ENCODE measurements at places on chromosomes 16 and 17.

DNA sequence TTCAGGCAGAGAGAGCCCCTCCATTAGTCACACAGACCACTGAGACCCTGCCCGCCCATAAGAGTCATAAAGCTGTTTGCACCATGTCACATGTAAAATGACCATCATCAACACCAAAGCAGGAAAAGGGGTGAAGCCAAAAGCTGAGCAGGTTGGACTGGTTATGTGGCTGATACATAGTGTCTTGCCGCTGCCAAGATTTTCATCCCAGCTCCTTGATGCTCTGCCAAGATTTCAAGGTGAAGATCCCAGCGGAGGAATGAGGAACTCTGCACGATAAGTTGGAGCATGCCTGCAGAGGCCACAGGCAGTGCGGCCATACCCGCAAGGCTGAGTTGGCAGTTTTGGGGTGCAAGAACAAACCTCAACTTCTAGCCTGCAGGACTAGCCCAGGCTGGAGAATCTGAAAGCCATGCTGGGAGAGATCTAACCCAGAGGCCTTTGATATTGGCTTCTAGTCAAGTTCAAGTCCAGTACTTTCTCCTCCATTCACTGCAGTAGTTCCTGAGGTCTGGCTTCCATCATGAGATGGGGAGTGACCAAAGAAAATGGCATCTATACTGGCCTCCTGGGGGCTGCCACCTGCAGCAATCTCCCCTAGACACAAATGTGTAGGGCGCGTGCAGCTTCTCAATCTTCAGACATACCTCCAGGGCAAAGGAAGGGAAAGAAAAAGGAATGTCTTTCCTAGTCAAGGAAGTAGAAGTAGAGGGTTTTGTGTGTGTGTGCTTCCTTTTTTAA, 79.7 kb upstream of the NOL11 start:
- DNase-seq, result no peak

DNA sequence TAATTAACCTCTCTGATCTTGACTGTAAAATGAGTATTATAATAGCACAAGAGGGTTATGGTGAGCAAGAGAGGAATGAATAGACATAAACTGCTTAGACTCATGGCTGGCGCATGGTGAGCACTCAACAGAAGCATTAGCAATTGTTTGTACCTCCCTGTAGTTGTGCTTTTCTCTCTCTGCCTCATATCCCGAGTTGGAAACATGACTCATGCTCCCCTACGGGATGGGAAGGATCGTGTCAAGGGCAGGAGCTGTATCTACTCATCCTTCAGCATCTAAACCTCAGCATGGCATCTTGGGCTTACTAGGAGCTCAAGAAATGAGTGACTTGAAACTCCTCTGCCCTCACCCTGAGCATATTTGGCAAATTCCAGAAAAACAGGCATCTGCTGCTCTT, 299.6 kb downstream of the MAP2K4 start:
- no peak for DNase-seq

- peak; percentile 90 for DNase-seq
Measured at GRCh38 chr17:10327640-10328039, 45.2 kb downstream of the MYH13 start.

- DNase-seq, result peak; percentile 91
Measured at GRCh38 chr16:79601931-79602627, 1.5 kb upstream of the MAF start.

DNA sequence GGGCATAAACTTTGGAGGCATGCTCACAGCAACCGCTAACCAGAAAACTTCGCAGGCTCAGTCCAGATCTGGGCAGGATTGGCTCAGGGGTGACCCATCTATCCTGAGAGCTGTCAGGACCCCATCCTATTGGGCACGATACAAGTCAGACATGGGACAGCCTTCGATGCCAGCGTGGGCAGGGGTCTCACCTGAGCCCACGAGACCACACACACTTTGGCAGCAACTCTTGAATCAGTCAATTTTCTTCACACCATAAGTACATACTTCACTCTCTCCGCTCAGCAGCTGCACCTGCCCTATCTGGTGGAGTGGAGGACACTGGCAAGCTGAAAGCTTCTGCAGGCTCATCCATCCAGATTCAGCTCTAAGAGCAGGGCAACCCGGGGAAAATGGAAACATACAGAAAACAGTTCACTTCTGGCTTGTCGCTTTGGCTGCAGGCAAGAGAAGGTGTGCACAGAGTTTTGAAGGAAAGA, 48.3 kb downstream of the ZFHX3 start:
- DNase-seq, result no peak

DNA sequence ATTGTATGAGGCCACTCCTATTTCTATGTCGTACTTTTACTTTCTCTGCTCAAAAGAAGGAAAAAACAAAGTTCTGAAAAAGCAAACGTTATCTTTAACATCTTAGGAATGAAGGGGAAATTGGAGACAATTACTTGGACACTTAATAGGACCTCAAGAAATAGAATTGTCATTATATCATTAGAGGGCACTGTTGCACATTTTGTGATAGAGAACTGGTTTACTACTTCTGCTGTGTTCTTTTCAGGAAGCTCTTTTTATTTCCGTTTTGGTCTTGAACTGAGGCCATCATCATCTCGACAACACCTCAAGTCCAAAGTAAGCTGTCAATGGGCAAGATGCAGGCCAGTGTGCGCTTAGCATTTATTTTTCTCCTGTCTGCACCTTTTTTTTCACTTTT, 14.6 kb downstream of the COG4 start:
- DNase-seq, result no peak

DNA sequence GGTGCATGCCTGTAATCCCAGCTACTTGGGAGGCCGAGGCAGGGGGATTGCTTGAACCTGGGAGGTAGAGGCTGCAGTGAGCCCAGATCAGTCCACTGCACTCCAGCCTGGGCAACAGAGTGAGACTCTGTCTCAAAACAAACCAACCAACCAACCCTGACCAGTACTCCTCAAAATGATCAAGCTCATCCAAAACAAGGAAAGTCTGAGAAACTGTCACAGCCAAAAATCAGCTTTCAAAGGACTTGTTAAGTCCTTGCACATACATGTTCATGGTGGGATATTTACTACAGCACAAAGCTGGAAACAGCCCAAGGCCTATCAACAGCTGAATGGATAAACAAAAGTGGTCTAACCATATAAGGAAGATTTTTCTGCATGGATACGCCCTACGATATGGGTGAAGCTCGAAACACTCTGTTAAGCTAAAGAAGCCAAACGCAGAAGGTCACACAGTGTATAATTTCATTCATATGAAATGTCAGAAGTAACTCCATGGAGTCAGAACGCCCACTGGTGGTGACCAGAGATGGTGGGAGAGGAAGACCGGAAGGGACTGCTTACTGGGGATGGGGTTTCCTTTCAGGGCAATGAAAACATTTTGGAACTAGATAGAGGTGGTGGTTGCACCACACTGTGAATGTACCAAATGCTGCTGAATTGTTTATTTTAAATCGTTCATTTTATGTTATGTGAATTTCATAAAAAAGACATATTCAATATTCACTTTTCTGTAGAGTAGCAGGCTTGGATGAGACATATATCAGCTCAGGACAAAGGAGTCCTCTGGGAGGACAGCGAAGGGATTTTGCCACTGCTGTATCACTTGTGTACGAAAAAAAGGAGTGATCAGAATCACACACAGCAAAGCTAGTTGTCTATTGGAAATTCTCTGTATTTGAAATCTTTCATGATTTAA, 17.7 kb downstream of the CCL17 start:
- peak; percentile 70 for DNase-seq

DNA sequence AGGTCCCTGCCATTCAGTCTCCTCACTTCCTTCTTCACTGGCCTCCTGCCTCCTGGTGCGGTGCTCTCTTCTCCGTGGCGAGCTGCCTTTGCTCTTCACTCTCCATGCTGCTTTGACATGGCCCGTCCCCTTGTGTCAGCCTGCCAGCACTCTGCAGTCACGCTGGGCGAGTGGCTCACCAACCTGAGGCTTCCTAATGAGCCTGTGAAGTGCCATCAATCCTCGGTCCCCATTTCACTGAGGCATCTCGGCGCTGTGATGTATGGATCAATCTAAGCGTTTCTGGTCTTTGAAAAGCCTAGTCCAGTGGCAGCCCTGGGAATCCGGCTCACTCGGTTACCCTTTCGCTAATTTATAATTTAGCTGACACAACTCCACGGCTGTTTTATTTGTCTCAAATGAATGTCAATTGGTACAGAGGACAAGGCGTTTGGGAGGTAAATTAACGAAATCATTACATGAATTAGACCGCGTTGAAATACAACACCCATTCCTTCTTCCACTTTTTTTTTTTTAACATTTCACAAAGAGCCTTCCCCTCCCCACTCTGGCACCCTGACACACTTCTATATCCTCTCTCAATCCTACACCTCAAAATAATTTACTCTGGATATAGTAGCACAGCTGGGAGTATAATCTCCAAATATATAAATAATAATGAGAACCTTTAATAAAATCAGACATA, 610.7 kb downstream of the TMEM114 start:
- DNase-seq, result no peak

- DNase-seq, result no peak
Measured at GRCh38 chr17:78706271-78706915, 75.7 kb downstream of the CYTH1 start.

DNA sequence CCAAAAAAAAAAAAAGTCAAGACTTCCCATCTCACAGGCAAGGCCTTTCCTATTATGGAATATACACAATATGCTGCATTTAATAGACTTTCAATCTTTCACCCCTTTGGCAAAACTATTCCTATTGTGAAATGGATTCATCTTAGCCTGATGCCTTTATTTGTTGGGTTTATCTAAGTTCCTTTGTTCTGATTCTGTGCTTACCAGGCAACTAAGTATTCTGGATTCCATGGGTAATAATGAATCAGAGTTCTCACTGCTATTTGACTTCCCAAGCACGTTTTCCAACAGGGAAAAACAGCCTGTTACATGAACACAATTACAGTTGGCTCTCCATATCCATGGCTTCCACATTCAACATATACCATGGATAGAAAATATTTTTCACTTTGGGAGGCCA, 135.5 kb downstream of the MYO1D start:
- DNase-seq, result no peak

DNA sequence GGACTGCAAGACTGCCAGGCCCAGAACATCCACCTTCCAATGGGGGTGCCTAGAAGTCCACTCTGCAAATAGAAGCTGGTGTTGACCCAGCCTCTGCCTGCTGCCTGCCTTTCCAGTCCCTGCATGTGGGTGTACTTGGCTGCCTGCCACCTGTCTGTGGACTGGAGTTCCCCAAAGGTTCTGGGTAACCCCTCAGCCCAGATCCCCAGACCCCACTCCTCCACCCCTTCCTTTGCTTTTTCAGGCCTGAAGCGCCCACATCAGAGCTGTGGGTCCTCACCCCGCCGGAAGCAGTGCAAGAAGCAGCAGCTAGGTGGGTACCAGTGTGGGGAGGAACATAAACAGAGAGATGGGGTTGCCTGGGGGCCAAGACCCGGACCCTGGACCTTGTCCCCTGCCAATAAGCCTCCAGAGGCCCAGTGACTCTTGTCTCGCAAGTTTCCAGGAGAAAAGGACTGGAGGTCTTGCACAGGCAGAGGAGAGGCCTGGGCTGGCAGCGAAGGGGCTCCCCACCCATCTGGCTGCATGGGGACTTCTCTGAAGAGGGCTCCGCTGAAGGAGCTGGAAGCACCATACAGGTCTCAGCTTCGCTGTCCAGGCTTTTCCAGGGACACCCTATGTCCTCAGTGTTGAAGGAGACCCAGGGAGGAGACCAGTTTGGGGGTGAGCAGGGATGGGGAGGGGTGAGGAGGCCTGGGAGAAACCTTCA, 34.3 kb downstream of the NLRC5 start:
- peak; percentile 35 for DNase-seq

GRCh38 chr17:56710986-56711385, 117.5 kb downstream of the NOG start:
- no peak for DNase-seq

DNA sequence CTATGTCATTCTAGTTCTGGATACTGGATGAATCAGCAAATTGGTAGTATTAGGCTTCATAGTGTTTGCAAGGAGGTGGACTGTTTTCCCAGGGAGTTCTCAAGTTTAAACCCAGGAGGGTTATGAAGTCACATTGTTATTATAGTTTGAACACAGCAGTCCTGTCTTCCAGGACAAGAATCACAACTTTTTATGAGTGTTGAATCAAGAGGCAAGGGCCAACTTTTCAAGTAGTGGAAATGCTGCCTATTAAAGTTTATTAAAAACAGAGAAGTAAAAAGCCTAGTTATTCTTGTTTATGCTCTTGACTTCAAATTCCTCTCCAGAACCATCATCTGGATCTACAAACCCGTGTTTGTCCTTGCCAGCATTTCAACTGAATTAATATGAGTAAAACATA, 86.3 kb upstream of the GOT2 start:
- no peak for DNase-seq

DNA sequence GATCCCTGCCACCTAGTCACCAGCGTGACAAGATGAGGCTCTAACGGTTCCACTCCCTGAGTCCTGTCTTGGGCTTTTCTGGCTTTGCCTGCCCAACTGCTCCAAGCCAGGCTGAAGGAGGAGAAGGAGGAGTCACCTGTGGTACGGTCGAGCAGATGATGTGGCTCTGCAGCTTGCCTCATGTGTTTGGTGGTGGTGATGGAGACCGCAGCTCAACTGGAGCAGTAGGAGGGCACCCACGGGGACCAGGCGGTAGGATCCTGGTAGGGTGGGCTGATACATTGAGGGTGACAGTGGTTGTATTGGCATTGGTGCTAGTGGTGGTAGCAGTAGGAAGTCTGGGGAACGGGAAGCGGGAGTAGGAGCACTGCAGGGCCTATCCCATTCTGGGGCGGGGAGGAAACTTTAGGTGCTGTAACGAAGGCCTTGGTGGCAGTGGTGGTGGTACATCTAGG, 202.8 kb upstream of the WSB1 start:
- no peak for DNase-seq

DNA sequence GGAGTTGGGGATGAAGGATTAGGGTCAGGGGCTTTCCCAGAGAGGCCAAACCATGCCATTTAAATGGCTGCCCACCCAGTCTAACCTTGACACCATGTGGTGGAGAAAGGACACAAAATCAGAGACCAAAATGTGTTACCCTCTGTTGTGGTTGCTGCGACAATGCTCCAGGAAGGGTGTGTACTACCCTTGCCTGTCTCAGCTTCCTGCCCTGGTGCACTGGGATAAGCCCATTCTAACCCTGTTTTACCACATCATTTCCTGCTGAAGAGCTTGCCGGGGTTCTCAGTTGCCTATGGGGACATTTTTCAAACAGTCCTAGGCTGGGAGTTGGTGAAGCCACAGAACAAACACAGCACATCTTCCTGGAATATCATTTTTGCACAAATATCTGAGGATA, 4.9 kb downstream of the OR4D1 start:
- DNase-seq, result no peak

GRCh38 chr17:8941520-8941919, 24.0 kb downstream of the PIK3R5 start:
- DNase-seq, result no peak
